ENCODE measurements at places on chromosomes 2 and 18.
A peak's percentile ranks its signal among the peaks of the same experiment; 100 is the strongest.

- no peaks in the 10 kb centered on the region for H3K27me3 ChIP-seq
- ATAC-seq: no peak
- peaks cover 52% of the 10 kb centered on the region for H3K4me1 ChIP-seq
- peak overlapping the region; percentile 61 for H3K27ac ChIP-seq
- peaks cover 85% of the 10 kb centered on the region for H3K36me3 ChIP-seq
Measured at GRCh38 chr2:230434677-230435324, 18.8 kb downstream of the SP100 start.

- H3K36me3 ChIP-seq: no peaks in the 10 kb centered on the region
- no peaks in the 10 kb centered on the region for H3K27me3 ChIP-seq
- no peak for ATAC-seq
- H3K4me1 ChIP-seq: no peaks in the 10 kb centered on the region
- H3K4me3 ChIP-seq: no peak overlapping the region
Measured at GRCh38 chr2:2573205-2573604, 242.1 kb upstream of the MYT1L start.

DNA sequence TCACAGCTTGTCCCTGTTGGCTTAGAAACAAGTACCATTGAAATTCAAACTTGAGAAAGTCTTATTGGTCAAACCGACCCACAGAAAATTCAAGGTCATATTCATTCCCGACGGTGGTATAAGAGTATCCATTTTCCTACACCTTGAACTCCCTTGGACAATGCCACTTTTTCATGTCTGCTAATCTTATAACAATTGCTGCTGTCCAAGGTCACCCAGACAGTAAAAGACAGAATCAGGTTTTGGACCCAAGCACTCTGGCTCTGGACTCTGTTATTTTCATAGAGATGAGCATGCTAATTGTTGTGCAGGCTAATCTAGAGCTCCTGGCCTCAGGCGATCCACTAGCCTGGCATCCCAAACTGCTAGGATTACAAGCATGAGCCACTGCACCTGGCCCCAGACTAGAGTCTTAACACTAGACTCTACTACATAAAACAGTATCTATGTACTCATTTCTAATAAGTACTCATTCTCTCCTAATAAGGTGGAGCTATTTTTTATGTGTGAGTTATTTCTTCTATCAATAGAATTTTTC is 57.8 kb downstream of the C2orf76 start:
- peaks cover 8% of the 10 kb centered on the region for H3K4me1 ChIP-seq
- no peak for ATAC-seq
- peaks cover 18% of the 10 kb centered on the region for H3K36me3 ChIP-seq
- H3K4me3 ChIP-seq: no peak overlapping the region
- H3K27me3 ChIP-seq: no peaks in the 10 kb centered on the region

DNA sequence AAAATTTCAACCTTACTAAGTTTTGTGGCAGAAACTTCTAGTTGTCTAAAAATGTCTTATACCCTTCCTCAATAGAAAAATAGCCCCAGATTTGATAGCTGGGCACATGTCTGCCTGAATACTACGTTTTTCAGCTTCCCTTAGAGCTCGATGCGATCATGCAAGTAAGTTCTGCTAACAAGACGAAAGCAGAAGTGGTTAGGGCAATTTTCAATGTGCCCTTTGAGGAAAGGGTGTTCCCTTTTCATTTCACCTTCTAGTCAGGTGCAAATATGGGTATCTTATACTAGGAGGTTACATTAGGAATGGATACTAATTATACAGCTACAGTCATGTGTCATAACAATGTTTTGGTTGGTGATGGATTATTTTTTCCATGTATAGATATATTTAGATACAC is 1572.1 kb upstream of the LRRTM1 start:
- H3K36me3 ChIP-seq: no peaks in the 10 kb centered on the region
- no peaks in the 10 kb centered on the region for H3K27me3 ChIP-seq
- H3K4me1 ChIP-seq: no peaks in the 10 kb centered on the region
- no peak for ATAC-seq
- H3K27ac ChIP-seq: no peak overlapping the region
- H3K4me3 ChIP-seq: no peak overlapping the region

GRCh38 chr2:219003979-219004378 is 10.8 kb upstream of the CRYBA2 start:
- no peak for ATAC-seq
- no peak overlapping the region for H3K4me3 ChIP-seq
- H3K4me1 ChIP-seq: peaks cover 27% of the 10 kb centered on the region
- H3K27me3 ChIP-seq: peaks cover 90% of the 10 kb centered on the region
- H3K27ac ChIP-seq: no peak overlapping the region

GRCh38 chr2:140910683-140911082 is 1220.1 kb downstream of the LRP1B start:
- no peaks in the 10 kb centered on the region for H3K4me1 ChIP-seq
- H3K36me3 ChIP-seq: no peaks in the 10 kb centered on the region
- no peak for ATAC-seq
- no peak overlapping the region for H3K27ac ChIP-seq
- no peaks in the 10 kb centered on the region for H3K27me3 ChIP-seq
- H3K4me3 ChIP-seq: no peak overlapping the region

All from stimulated activated memory B cell treated with anti-CD40 and anti-IgM and Interleukin-4, amounts not matched to agents 10 μg/mL and 1 μg/mL and 100 μg/mL, for 72 hours (primary cell).